Left renal pelvis (tissue), 4 donors: ENCODE measurements at places on chromosomes 5 and 9.

DNA sequence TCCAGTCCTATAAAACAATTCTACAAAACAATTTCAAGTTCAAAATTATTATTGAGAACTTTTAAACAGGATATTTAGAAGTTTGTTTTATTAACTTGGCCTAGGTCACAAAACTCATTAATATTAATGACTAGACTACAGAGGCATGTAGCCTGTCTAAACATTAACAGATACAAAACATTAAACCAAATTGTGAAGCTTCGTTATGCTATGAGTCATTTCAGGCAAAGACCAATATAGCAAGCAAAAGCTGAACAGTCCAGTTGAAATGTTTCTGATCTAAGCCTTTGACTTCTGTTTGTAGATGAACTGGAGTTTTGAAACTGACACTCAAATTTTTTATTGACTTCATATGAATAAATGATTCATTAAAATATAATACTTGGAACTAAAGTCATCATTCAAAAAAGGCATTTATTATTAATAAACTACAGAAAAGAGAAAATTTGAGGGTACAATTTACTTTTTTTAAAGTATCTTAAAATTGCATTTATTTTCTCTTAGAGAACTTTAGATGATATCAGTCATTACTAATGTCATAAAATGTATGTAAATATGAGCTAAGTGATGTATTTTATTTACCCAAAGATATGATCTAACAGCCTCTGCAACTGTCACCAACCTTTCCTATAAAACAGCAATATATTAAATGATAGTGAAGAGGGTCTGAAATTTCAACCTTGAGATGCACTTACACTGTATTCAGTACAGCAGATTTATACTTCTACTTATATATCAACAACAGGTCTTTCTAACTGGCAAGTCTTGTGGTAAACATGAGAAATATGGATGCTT is 188.8 kb downstream of the COMMD10 start:
- no peak for DNase-seq

- no peak for DNase-seq
Measured at GRCh38 chr9:2720179-2720654, 2.9 kb downstream of the KCNV2 start.

- DNase-seq, result no peak
Measured at GRCh38 chr9:94586814-94587213, 6.8 kb downstream of the FBP2 start.

- DNase-seq, result no peak
Measured at GRCh38 chr9:2729721-2730120, 12.4 kb downstream of the KCNV2 start.

- no peak for DNase-seq
Measured at GRCh38 chr5:43432486-43433375, 20.5 kb upstream of the CCL28 start.

DNA sequence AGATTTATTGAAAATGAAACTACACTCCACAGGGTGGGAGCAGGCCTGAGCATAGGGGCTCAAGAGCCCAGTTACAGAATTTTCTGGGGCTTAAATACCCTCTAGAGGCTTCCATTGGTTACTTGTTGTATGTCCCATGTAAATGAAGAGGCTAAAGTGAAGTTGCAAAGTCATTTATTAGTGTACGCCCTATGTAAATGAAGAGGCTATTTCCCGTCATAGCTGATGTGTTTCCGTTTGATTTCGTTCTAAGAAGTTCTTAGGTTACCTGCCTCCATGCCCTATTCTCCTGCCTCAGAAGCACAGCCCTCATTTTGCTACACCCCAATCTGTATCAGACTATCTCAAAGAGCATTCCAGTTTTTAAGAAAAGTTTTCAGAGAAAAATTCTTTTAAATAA is 107.0 kb upstream of the SLC12A2 start:
- no peak for DNase-seq

DNA sequence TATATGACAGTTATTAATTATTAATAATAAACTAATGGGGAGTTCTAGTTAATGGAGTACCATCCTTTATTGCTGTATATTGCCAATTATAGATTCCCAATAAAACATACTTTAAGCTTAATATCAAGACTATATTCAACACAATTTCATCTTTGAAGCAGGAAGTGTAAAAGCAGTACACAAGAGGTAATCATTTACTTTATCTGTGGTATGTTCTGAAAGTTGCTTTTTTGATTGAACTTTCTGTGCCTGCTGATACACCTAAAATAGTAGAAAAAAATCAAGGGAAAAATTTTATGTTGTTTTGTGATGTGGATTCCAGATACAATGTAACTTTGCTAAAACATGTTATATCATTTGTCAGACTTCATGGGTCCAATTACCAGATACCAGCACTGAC is 58.0 kb downstream of the ACO1 start:
- DNase-seq, result no peak

DNA sequence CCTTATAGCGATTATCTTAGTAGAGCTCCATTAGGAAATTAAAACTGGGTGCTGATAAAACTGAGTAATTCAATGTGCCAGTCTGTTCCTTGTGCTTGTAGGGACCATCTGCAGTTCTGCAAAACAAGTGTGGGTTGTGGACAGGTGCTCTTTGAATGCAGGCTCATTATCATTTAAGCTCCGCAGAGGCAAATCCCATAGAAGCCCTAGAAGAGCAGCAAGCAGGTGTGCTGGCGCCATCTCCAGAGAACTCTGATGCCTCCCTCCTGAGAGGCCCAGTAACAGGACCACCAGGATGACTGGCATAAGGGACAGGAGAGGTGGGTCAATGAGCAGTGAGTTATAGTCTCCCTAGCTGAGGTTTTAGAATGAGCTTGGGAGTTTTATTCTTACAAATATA is 1342.4 kb upstream of the DMAC1 start:
- DNase-seq, result no peak

DNA sequence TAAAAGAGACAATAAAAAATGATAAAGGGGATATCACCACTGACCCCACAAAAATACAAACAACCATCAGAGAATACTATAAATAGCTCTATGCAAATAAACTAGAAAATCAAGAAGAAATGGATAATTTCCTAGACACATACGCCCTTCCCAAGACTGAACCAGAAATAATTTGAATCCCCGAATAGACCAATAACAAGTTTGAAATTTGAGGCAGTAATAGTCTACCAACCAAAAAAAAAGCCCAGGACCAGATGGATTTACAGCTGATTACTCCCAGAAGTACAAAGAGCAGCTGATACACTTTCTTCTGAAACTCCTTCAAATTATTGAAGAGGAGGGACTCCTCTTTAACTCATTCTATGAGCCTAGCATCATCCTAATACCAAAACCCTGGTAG is 128.1 kb downstream of the DMRTA1 start:
- DNase-seq, result no peak

GRCh38 chr5:171747061-171747859 is 38.4 kb upstream of the SMIM23 start:
- no peak for DNase-seq

DNA sequence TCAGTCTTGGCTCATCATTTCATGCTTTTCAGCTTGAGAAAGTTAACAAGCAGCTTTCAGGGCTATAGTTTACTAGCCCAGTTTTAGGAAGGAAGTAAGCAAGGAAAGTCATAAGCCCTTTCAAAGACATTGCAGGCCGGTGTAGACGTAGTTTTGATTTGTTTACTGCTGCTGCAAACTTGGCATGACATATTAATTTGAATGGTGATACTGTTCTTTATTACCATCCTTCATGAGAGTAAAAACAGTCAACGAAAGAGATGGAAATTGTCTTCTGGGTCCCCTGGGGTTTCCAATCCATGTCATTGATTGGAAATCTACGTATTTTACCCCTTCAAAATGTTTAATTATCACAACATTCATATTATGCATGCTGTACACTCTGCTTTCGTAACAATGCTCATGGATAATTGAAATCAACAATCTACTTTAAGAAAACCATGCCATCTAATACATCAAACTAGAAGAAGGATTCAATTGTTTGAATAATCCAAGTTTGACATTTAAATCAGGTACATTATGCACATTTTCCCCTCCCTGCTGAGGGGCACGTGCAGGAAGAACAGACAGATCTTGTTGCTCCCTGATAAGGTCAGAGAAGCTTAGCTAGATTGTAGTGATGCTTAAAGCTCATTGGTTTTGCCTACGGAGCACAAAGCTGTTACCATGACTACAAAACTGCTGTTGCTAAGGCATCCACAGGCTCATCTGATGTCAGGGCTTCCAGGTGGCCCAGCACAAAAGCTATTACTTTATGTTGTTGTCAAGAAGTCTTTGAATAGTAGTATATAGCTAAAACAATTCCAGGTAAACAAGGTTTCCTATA is 139.9 kb upstream of the PRLR start:
- no peak for DNase-seq

DNA sequence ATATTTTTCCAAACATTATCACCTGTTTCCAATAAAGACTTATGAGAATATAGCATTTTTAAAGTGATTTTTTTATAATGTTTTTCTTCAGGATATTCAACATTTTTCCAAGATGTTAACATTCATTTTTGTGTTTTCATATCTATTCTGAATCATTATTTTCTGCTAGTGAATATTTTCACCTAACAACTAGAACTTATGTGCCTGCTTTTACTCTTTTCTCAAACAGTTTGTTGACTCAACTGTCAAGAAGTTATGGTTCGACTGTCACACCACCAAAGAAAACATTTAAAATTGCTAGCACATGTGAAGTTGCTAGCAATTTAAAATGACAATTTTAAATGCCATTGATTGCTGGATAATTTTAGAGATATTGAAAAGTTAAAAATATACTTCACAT is 343.3 kb upstream of the CDH9 start:
- DNase-seq, result no peak

DNA sequence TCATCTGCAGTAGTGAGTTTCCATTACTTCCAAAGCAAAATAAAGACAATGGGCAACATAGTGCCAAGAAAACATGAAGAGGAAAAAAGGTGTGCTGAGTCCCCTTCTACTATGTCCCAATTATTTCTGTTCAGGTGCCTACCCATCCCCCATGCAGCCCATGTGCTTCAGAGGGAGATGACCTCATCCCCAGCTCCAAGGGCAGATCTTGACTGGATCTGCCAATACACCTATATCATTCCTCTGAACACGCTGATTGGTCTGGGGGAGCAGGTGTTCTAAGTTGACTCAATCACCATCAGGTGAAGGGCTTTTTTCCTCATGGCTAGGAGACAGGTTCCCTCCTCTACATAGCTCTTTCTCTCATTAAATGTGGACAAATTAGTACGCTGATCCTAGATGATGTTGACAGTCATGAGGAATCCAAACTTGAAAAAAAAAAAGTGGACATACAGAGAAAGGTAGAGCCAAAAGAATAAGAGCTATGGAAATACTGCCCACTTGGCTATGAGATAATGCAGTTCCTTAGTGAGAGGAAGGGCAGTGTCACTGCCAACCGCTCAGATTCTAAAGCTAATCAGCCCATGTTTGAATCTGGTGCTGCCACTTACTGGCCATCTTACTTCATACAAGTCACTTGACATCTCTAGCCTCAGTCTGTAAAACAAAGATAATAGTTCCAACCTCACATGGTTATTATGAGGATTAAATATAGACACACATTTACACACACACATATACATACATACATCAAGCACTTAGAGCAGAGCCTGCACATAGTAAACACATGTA is 23.1 kb downstream of the PRELID2 start:
- no peak for DNase-seq

GRCh38 chr5:150175536-150175935 is 9.0 kb downstream of the CDX1 start:
- no peak for DNase-seq

DNA sequence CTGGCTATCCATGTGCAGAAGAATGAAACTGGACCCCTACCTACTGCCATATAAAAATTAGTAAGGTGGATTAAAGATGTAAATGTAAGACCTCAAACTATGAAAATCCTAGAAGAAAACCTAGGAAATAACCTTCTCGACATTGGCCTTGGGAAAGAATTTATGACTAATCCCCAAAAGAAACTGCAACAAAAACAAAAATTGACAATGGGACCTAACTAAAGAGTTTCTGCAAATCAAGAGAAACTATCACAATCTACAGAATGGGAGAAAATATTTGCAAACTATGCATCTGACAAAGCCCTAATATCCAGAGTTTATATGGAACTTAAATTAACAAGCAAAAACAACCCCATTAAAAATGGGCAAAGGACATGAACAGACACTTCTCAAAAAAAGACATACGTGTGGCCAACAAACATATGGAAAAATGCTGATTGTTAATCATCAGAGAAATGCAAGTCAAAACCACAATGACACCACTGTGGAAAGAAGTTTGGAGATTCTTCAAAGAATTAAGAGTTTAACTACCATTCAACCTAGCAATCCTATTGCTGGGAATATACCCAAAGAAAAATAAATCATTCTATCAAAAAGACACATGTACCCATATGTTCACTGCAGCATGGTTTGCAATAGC is 98.5 kb downstream of the NR3C1 start:
- no peak for DNase-seq

DNA sequence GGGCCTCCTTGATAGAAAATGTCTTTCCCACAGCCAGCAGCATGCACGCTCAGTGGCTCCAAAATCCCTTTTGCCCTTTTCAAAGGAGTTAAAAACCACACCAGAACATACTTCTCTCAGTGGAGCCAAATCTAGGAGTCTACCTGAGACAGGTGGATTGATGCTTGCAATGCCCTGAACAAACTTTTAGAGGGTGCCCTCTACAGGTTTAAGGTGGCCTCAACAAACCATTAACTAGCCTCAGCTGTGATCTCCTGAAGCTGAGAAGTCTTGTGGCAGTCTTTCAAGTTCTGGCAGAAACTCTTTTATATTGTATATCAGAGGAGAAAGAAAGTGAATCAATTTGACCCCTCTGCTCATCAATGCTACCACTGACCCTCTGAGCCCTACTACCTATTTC is 125.4 kb downstream of the MED27 start:
- DNase-seq, result no peak

DNA sequence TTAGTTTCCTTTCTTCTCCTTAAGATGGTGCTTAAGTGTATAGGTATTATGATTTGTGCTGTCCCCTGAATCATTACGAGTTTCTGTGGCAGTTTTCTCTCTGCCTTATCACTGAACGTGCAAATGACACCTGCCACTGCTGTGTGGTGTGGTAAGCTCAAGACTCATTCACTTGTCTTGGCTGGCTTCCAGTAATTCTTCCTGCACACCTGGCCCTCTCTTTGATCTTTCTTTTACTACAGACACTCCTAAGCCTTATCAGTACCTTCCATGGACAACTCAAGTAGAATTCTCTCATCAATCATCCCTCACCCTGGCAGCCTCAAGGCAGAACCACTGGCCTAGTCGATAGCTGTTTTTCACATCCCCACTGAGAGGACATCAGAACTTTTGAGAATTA is 82.6 kb upstream of the ADAMTS19 start:
- no peak for DNase-seq

DNA sequence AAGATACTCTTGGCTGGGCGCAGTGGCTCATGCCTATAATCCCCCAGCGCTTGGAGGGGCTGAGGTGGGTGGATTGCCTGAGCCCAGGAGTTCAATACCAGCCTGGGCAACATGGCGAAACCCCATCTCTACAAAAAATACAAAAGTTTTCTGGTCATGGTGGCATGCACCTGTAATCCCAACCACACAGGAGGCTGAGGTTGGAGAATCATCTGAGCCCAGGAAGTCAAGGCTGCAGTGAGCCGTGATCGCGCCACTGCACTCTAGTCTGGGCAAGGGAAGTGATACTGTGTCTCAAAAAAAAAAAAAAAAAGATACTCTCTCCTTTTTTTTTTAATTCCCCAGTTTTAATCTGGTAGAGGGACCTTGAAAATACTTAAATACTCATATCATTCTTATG is 15.0 kb downstream of the ANKRD33B start:
- no peak for DNase-seq
